ENCODE measurements at places on chromosomes 2 and 18. TPM values are rescaled to one million over a fixed set of nuclear protein-coding genes. Genes with fewer than 3 reads are reported as not detected.
A peak's percentile ranks its signal among the peaks of the same experiment; 100 is the strongest.

The AQP12B gene
- not detected for polyA plus RNA-seq

The TSPYL6 gene
- not detected for polyA plus RNA-seq

The CAPN10 gene
- polyA plus RNA-seq, result 10.0 TPM

The BCL11A gene
- 8.9 TPM for polyA plus RNA-seq

The BMP10 gene
- polyA plus RNA-seq, result not detected

The IL36A gene
- not detected for polyA plus RNA-seq

The TUBA3E gene
- polyA plus RNA-seq, result not detected

The TXNDC2 gene
- not detected for polyA plus RNA-seq

The HTRA2 gene
- 34.0 TPM for polyA plus RNA-seq

DNA sequence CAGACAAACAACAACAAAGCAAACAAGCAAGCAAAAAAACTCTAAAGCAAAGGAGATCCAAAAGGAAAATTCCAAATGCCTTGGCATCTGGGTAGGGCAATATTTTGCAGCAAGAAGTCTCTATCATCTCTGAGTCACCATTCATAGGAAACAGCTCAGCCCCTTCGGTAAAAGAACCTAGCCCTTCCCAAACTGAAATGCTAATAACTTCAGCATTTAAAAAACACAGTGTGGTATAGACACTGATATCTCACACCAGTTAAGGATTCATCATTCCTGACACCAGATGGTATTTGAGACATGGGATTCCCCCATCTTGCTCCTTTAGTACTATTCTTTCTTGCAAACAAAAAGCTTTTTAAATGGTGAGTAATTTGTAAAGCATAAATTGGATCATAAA, 491.8 kb downstream of the TXNL1 start:
- peak; percentile 64 for DNase-seq

DNA sequence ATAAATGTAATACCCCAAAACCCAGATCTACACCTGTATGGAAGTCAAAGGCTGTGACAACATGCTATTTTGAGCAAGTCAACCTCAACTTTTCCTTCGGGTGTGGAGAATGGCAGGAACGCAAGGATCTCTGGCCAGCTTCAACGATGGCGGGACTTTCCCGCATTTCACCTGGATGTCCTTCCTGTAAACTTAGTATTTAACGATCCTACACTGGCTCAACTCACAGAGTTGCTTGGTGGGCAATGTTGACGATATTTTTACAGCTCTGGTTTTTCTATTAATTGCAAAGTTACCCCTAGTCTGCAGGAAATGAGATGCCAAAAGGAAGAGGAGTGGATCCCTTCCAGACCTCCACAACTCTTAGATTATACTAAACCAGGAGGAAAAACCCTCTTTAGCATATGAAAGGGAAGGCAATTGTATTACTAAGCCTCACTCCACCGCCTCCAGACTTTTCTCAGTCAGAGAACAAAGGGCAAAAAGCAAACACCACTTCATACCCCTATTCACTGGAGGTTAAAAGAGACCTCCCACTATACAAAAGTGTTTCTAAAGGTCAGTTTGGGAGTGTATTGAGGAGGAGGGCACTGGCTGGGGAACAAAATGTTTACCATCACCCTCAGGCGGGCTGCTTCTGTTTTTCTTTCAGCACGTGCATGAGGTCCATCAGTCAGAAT, 56.5 kb upstream of the ACVR1 start:
- no peak for DNase-seq

- no peak for DNase-seq
Observed at GRCh38 chr2:12009323-12009905, 263.0 kb downstream of the LPIN1 start.

DNA sequence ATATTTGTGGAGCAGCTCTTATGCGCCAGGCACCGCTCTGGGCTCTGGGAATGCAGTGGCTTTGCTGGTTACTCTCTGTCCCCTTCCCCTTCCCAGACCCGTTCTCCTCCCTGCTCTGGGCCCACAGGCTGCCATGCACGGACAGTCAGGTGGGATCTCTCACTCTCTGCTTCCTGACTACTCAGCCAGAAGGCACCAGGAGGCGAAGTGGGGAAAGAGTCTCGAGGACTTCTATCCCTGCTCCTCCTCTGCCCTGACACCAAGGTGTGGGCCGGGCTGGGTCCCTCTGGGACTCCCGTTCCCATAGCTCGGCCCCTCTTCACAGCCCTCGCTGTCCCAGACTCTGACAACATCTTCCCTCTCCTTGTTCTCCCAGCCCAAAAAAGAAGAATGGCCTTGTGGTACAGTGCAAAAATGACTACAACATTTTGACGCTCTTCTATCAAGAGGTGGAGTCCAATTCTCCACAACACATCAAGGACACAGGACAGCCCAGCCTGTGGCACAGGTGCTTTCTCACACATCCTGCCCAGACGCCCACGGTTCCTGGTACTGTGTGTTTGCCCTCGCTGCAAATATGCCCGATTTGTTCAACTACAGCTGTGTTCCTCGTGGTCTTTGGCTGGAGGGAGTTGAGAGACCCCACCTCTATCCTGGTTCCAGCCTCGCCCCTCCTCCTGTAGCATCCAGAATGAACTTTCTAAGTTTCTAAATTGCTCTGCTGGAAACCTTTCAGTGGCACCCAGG, 14.0 kb upstream of the DUSP2 start:
- DNase-seq, result no peak

- no peak for DNase-seq
Observed at GRCh38 chr2:23761638-23762037, 165.3 kb downstream of the ATAD2B start.

DNA sequence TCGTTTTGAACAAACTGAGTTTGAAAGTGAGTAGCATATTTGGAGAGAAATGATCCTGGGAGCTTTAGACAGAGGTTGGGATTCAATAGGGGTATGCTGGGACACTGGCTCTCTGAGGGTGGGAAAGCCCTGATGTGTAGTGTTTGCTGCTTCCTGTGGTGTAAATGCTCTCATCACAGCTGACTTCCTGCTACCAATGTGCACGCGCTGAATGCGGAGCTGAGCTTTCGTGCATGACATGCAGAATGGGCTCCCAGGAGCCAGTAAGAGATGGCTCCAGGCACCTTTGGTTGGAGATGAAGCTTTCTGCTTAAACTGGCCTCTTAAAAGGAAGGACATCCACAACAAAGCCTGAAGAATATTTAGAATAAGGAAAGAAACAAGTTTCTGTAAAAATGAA, 224.1 kb upstream of the CCDC150 start:
- no peak for DNase-seq

DNA sequence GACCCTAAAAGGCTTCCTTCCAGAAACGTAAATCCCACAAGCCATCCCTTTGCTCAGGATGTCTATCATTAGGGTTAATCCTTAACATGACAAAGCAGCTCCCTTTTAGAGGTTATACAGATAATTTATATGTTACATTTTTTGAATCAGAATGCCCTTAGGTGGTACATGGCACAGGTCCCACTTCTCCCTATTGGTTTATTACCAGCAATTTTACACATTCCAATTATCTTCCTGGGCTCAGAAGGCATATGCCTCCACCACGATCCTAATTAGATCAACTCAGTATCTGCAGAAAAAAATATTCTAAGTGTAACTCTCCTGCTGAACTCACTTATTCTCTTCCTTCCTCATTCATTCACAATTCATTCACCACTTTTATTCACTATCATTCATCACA, 507.0 kb upstream of the MAP2 start:
- DNase-seq, result no peak

DNA sequence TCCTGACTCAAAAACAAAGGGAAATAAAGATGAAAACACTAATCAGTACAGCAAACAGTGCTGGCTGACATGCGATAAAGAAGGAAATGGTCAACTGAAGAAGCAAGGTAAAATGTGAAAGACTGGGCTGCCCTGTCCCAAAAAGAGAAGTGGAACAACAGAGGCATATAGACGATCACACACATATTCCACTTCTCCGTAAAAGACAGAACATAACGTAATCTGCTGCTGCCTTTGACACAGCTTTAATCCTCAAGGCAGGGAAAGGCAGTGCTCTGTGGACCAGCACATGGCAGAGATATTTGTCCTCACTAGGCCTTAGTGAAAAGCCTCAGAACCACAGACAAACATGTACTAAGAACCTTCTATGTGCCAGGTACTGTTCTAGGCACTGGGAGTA, 24.3 kb upstream of the REL start:
- no peak for DNase-seq

DNA sequence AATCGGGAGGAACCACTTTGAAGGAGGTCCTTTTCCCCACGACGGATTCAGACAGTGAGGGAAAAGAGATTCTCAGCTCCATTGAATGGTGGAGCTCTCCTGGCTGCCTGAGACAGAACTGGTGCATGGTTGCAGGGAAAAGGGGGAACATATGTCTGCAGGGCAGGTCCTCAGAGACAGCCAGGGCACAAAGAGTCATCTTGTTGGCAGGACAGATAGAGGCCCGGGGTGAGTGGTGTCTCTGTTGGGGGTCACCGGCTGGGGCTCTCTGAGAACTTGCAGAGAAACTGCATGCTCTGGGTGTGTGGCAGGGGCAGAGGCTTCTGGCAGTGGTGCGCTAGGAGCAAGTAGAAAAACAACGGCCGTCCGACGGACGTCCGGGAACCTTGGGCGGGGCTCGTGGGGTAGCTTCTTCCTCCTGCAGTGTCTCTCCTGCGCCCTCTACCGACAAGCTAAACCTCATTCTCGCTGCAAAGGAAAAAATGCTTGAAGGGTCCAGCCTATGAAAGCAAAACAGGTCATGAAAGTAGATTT, 94.3 kb downstream of the CDCA7 start:
- DNase-seq, result peak; percentile 91

DNA sequence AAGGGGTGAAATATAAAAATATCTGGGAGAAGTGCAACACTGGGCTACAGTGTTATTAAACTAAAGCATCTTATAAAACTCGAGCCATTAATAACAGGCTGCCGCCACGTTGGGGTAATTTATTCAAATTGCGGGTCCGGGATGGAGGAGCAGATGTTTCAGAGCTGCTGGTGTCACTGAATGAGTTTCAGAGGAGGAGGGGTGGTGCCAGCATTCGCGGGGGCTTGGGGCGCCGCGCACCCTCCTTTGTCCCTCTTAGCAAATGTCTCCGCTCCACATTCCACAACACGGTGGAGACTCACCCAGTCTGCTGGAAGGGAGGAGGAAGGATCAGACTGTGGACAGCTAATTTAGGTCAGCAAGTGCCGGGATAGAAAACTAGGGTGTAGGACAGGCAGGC, 260.5 kb downstream of the CELF4 start:
- no peak for DNase-seq

GRCh38 chr2:158953926-158954763, 14.3 kb upstream of the TANC1 start:
- peak; percentile 84 for DNase-seq

DNA sequence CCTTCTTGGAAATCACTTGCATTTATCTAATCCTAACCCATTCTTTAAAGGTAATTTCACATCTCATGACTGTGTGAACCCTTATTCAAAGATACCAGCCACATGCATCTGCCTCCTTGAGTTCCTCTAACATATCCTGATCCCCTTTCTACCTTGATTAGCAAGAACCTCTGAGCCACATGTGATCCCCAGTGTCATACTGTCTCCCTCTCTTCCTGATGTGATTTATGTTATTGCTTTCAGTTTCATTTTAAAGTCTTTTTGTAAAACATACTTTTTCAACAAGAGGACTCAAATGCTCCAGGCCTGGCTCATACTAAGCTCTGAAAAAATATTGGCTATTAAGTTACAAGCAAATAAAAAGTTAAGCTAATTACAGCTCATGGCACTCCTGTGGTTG, 470.1 kb downstream of the DLGAP1 start:
- DNase-seq, result peak; percentile 28

DNA sequence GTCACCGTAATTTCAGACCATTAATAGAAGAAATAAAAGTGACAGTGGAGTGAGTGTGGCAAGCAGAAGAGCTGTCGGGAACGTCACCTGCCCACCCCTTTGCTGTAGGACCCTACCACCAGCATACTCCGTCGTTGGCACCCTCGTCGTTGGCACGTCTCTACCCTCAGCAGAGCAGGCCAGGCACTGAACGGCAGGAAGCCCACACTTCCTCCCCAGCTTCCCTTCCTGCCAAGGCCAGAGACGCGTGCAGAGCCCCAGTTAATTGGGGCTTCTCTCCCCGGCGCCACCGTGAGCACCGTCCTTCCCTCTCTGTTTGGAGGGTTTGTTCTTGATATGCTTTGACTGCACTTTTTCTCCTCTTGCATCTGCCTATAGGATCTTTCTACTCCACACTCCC, 27.0 kb upstream of the NFATC1 start:
- DNase-seq, result no peak

DNA sequence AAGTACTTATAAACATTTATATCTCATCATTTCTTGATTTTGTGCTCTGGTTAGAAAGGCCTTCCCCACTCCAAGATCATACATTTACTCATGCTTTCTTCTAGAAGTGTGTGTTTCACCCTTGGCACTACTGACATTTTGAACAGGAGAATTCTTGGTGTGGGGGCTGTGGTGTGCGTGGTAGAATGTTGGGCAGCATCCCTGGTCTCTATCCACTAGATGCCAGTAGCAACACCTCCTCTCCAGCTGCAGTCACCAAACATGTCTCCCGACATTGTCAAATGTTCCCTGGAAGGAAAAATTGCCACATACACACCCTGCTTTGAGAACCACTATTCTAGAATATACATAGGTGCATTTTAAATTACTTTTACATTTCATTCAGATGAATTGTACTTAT, 8.7 kb upstream of the TGIF1 start:
- peak; percentile 61 for DNase-seq

GRCh38 chr18:54843314-54843713, 15.0 kb downstream of the RAB27B start:
- peak; percentile 52 for DNase-seq

- no peak for DNase-seq
Observed at GRCh38 chr2:107817378-107817777, 9.3 kb upstream of the RGPD4 start.

GRCh38 chr2:26223018-26223417, 21.4 kb downstream of the HADHA start:
- no peak for DNase-seq

DNA sequence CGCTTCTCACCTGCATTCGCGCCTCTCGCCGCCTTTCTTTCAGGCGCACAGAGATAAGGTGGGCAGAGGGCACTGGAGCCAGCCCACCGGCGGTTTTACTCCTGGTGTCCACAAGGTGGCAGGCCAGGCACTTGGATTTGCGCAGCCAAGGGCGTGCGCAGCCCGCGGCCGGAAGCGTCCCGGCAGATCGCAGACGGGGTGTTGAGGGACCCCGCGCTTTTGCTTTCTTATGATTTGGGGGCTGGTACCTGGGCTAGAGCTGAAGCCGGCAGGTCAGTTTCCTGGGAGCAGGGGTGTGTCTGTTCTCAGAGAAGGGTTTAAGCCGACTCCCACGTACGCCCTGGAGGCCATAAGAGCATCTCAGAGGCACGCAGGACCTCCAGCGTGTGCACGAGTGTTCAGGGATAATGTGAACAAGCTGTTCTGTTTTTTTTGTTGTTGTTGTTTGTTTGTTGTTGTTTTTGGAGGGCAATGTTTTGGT, 305.6 kb upstream of the CXCR4 start:
- DNase-seq, result peak; percentile 84

DNA sequence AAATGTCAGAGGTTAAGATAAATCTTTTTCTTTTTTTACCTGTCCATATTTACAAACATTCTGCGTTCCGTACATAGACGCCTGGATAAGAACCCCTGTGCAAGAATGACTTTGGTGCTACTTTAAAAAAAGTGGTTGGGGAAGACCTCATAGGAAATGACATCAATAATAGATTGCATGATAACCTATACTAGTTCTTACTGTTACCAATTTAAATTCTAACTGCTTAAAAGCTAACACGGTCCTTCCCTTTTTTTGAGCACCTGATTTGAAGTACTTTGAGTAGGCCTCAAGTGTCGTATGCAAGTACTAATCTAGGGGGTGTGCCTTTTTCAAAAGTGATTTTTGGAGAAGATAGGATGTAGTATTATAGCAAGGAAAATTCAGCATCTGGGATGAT, 2.1 kb downstream of the SLC39A10 start:
- DNase-seq, result peak; percentile 25

Measured in GM23248 (cell line).